Glomerular endothelial cell (primary cell): ENCODE measurements at places on chromosomes 7 and 10. TPM values are rescaled to one million over a fixed set of nuclear protein-coding genes. Genes with fewer than 3 reads are reported as not detected.

ST8SIA6 gene
- total RNA-seq: 0.76 TPM in 1 of 2 replicates, not detected in the other

DNA sequence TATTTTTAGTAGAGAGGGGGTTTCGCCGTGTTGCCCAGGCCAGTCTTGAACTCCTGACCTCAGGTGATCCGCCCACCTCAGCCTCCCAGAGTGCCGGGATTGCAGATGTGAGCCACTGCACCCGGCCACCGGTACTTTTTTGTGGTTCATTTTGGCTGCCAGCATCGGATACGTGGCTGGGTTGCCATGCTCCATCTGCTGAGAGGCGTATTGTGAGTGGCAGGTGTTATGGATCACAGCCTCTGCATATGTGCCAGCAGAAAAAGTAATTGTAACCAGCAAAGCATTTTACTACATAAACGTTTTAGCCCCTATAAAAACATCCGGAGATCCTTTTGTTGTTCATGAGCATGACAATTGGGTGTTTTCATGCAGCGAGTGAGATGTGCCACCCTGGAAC lies 7.1 kb downstream of the FOXK1 start:
- no peak for DNase-seq

NAT16 gene
- total RNA-seq: not detected in 2 replicates

DNA sequence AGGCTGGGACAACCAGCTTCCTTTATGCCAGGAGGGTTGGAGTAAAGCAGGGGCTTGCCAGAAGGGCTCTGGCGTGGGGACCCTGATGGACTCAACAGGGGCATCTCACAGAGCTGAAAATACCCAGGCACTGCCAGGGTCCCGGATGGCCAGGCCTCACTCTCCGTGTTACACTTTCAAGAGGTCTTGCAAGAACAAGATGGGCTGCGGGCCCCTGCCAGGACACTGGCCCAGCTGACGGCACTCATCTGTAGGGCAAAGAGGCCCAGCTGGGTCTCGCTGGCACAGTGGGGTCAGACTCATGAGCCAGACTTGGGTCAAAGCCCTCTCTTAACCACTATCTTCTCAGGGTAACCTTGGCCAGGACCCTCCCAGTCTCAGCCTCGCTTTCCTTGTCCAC lies 90.9 kb downstream of the FAM53B start:
- DNase-seq: no peak

- no peak for DNase-seq
Observed at GRCh38 chr7:53740971-53741370, 705.5 kb downstream of the POM121L12 start.

- DNase-seq: no peak
Observed at GRCh38 chr10:42976351-42977031, 100.4 kb upstream of the RET start.

DNA sequence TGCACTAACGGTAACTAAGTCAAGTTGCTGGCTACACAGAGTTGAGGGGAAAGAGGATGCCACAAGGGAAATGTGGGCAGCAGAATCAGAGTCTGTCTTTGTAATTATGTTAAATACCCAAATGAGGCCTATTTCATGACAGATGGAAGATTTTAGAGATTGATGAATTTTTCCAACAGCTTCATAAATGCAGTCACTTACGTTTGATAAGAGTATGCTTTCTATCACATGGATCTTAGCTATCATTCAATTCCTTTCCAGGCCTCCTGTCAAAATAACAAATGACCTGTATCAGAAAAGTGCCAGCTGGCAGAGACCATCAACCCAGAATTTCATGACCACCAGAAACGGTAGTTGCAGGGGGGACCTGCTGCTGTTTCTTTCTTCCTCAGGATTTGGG lies 148.4 kb upstream of the PLPP4 start:
- no peak for DNase-seq

- DNase-seq: no peak
Observed at GRCh38 chr7:121099572-121099971, 111.1 kb downstream of the CPED1 start.

GRCh38 chr10:43970018-43970698 lies 321.5 kb upstream of the ZNF32 start:
- DNase-seq: no peak

- peak; percentile 90 for DNase-seq
Observed at GRCh38 chr7:620056-620455, 100.4 kb upstream of the PDGFA start.

GRCh38 chr10:121927318-121927840 lies 452 bp downstream of the ATE1 start:
- no peak for DNase-seq

HOXA7 gene
- total RNA-seq: 12.5 and 17.7 TPM in 2 replicates

- DNase-seq: no peak
Observed at GRCh38 chr7:18555120-18555519, 59.6 kb downstream of the HDAC9 start.

DNA sequence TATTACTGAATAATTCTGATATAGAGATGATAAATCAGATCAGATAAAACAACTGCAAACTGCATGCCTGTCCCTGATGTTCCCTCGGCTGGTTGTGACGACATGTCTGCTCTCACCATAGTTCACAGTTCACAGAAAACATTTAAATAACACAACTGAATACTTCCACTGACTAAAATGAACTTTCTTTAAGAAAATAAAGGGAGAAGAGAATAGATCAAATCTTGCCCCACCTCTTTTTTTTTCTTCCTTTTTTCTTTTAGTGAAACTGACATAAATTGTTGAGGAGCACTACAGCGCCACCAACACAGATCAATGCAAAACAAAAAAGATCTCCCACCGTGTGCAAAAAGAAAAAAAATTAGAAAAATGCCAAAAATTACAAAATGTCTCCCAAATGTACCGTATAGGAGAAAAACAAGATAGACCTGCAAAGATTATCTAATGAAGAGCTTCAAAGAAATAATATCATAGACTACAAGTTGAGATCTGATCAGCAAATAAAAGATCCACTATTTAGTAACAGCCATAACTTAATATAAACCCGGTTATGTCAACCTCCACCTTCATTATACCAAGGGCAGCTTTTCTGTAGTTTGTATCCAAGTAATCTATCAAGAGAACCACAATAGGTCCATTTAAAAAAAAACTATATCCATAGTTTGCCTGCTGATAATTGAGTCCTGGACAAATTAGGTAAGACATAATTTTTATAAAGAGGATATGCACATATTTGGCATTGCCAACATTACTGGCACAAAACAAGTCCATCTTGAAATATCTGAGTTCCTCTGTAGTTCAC lies 30.7 kb upstream of the EPC1 start:
- peak; percentile 25 for DNase-seq

DNA sequence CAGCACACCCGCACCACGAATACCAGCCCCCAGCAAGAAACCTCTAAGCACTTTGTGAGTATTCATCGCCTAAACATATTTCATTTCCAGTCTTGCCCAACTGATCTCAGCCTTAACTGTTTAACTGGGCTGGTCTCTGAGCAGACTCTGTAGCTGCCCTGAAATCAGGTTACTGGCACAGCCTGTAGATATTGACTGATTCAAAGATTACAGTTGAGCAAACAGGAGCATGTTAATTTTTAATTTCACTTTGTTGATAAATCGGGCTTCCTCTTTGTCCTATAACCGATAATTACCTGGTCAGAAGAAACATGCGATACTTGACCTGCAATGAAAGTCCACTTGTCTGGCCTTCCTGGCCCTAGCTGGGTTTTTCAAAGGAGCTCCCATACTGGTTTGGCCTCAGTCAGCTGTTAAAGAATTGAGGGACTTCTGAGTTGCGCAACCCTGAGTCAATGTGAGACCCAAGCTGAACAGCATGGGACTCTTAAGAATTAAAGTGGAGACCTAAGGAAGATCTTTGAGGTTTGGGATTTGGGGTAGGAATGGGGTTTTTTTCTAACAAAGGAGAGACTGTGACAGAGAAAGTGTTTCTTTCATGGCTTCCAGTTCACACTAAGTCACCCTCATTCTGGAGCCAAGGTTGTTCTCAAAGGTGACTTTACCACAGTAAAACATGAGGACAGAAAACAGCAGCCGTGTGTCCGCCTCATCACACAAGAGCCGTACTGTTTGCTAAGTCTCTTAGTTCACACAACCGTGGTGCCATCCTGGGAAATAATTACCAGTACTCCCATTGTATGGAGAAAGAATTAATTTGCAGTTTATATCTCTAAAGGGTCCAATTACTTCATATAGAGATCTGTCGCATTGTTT lies 75.9 kb downstream of the PPP1R3C start:
- DNase-seq: no peak

DNA sequence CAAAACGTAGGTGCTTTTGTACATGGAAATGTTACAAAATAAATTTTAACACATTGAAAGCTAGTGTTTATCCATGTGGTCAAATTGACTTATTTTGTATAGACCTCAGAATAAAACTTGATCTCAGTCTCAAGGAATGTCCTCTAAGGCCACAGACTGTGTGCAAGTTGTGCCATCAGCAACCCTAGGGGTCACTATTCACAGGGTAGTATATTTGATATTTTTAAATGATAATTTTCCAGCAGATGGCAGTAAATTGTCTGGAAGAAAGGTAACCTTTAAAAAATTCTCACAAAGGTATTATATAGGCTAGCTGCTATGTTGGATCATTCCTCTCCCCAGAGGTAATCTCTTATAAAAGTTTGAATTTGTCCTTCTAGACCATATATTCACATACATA lies 12.9 kb upstream of the SNX10 start:
- no peak for DNase-seq

- DNase-seq: no peak
Observed at GRCh38 chr10:33661580-33662336, 327.3 kb upstream of the NRP1 start.

DNA sequence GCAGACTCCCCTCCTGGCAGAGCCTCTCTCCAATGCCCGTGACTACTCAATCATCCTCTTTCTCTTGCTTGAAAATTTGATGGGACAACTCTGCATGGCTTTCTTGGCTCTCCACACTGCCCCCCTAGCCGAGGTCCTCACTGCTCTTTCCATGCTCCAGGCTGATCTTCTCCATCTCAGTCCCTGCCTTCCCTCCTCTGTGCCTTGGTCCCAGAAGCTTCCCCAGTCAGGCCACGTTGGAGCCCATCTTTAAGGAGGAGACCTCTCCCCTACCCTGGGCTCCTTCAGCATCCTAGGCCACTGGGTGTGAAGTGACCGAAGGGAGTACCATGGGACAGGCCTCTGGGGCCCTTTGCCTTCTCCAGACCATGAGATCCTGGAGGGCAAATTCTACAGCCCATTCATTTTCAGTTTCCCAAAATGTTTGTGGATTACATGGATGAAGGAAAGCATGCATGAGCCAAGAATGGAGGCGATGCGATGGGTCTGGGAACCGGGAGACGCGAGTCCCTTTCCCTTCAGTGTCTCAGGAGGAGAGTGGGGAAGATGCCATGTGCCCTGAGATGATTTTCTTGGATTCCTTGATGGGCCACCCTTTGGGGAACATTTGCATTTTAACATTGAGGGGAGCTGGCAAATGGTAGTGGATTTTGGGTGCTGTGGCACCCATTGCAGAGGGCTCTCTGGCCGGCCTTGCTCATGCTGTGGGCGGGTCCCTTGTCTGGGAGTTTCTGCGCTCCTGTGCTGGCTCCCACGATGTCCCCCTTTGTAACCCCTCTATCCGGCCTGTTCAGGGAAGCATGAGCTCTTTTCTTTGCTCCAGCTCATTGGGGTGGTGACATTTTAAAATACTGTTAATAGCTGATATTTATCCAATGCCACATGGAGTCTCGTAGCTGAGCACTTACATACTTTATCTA lies 376.6 kb downstream of the RPS24 start:
- DNase-seq: no peak

DNA sequence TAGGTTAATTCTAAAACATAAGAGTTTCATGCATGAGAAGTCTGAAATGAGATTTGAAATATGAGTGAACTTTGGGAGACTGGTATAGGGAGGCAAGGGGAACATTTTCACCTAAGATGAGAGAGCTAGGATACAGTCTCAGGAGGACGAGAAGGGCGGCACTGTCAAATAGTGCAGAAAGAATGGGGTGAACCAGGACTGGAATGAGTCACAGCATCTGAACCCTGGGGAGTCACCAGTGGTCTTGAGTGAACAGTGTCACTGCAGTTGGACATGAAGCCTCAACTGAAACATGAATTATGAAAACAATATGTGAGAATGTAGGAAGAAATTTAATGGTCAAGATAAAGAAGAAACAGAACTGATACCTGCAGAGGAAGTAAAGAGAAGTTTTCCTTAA lies 33.8 kb downstream of the GNG11 start:
- DNase-seq: no peak

- DNase-seq: no peak
Observed at GRCh38 chr10:6254201-6254600, 51.5 kb downstream of the PFKFB3 start.

LDB3 gene
- not detected in 2 replicates for total RNA-seq

DNA sequence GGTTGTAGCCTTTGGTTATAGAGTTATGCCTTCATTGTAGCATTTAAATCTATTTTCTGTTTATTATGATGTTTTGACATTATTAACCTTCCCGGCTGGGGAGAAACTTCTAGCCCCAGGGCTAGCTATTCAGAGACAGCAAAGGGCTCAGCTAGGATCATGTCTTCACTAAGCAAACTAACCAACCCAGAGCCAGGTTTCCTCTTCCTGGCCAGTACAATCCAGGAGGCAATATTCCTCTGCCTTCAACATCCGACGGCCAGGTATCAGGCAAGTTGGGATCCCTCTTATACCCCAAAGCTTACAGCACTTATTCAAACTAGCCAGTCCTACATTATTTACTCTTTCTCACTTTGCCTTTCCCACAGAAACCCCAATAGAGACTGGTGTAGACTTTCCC lies 1060.7 kb upstream of the GHITM start:
- no peak for DNase-seq

HPS6 gene
- total RNA-seq: 41.2 and 44.3 TPM in 2 replicates

- DNase-seq: no peak
Observed at GRCh38 chr7:131967216-131967730, 410.8 kb upstream of the PODXL start.

DNA sequence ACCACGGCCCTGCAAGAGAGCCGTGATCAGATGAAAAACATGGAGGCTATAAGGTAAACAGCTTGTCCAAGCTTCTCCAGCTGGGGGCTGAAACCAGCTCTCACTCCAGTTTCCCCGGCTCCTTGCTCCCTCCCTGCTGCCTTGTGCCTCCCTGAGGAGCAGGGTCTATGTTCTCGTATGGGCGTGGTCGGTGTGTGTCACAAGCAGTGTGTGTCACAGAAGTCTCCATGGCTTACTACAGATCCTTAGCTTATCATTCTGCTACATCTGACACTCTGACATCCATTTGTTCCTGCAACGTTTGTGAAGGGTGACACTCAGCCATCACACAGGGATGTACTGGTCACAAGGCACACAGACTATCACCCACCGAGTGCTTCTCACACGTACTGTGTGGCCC lies 54.6 kb downstream of the CSGALNACT2 start:
- DNase-seq: no peak
